ENCODE measurements at places on chromosomes 3 and 15. TPM values are rescaled to one million over a fixed set of nuclear protein-coding genes. Genes with fewer than 3 reads are reported as not detected.

Gene ITIH3
- 9.5 TPM for total RNA-seq

Gene OGG1
- 17.2 TPM for total RNA-seq

Gene MNS1
- total RNA-seq = 0.58 TPM

Gene TRH
- total RNA-seq = not detected

DNA sequence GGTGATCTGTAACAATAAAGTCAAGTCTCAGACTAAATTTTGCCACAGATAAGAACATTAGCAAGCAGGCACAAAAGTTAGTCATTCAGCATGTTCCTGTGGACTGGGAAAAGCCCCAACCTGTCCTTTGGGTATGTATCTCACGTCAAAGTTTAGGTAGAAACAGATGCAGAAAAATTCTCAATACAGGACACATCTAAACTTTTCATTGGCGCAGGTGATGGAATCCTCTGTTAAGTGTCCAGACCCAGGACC is 120.6 kb downstream of the ATG7 start:
- peaks cover 14% of the 10 kb centered on the region for H3K4me1 ChIP-seq
- H3K36me3 ChIP-seq = no peaks in the 10 kb centered on the region
- DNase-seq = no peak
- H3K27ac ChIP-seq = no peak overlapping the region
- no peaks in the 10 kb centered on the region for H3K27me3 ChIP-seq

DNA sequence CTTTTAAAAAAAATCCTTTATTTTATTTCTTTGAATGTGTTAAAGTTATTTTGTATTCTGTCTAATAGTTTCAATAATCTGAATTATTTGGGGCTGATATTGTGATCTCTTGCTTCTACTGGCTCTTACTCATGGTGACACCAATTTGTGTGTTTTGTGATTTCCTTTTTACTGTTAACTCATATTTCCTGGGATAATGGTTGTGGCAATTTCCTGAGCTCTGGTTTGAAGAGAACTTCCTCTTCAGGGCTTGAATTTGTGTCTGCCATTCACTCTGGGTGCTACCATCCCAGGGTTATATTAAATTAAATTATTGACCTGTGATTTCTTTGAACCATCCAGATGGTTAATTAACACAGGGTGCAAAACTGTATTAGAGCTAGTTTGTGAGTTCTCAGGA is 60.4 kb upstream of the RNF7 start:
- DNase-seq = no peak
- H3K4me3 ChIP-seq = no peak overlapping the region
- H3K27ac ChIP-seq = no peak overlapping the region
- peaks cover 5% of the 10 kb centered on the region for H3K4me1 ChIP-seq

- no peaks in the 10 kb centered on the region for H3K36me3 ChIP-seq
- H3K4me3 ChIP-seq = no peak overlapping the region
- DNase-seq = no peak
- no peak overlapping the region for H3K27ac ChIP-seq
These were observed 81.6 kb downstream of the LRRC49 start for GRCh38 chr15:70974004-70974832.

GRCh38 chr3:157999246-157999645 is 107.0 kb downstream of the SHOX2 start:
- no peak overlapping the region for H3K27ac ChIP-seq
- no peaks in the 10 kb centered on the region for H3K4me1 ChIP-seq
- no peak overlapping the region for H3K4me3 ChIP-seq
- H3K27me3 ChIP-seq = no peaks in the 10 kb centered on the region

DNA sequence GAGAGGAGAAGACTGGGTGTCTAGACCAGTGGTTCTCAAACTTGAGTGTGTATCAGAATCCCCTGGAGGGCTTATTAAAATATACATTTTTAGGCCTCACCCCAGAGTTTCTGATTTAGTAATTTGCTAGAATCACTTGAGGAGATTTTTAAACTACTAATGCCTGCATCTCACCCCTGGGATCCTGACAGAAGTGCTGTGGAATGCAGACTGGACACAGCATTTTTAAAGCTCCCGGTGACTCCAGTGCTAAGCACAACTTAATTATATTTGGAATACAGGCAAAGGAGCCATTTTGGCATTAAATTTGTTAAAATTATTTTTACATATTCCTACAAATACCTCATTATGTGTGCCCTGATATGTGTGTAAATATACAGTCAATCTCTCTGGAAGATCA is 26.7 kb upstream of the COL6A6 start:
- H3K4me3 ChIP-seq = no peak overlapping the region
- no peaks in the 10 kb centered on the region for H3K36me3 ChIP-seq
- no peaks in the 10 kb centered on the region for H3K4me1 ChIP-seq
- no peaks in the 10 kb centered on the region for H3K27me3 ChIP-seq
